ENCODE measurements at places on chromosomes 7 and 10.

- DNase-seq: no peak
Observed at GRCh38 chr10:109964318-109964717, 41.0 kb upstream of the XPNPEP1 start.

DNA sequence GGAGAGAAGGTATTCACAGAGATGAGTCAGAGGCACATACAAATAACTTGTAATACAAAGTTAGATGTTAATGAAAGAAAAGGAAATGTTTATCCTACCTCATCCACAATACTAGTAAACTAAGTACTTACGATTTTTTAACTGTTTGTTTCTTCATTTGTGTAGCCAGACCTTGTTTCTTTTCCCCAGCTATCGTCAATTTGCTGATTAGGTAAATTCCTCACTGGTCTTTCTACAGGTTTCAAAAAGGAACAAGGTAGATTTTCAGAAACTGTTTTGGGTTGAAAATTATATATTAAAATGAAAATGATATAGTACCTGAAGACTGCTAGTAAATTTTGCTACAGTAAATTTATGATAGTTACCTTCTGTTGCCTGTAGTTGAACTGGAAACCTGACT is 56.6 kb downstream of the PON1 start:
- DNase-seq: no peak

GRCh38 chr10:58003945-58004344 is 263.7 kb downstream of the IPMK start:
- no peak for DNase-seq

DNA sequence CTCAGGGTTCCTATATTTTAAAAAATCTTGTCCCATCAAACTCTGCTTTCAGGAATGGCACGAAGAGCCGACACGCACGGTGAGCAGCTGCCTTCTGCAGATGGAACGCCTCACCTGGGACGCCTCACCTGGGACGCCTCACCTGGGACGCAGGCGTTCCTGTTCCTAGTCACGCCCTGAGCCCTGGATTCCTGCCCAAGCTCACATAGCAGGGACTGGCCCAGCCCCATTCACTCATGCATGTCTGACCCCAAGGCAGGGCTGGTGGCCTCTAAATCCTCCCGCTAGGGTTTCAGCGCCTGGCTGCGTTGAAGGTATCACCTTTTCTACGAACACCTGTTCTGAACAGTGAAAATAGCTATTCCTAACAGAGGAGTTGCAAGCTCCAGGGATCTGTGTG is 49.8 kb downstream of the CARD11 start:
- DNase-seq: no peak

DNA sequence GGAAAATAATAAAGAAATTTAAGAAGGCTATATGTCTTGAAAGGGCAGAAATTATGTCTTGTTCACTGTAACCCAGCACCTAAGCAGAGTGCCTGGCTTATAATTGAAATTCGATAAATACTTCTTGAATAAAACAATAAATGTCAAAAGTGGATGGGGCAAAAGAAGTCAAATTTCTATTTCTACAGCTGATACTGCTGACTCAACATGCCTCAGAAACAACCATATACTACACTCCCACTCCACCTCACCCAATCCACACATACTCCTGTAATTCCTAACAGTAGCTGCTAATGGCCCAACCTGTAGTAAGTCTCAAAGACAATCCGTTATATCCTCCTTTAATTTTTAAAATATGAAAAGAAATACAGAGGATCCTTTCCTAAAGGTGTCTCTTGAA is 48.1 kb upstream of the LRRN3 start:
- DNase-seq: no peak

GRCh38 chr10:30857803-30858202 is 173.9 kb downstream of the ZNF438 start:
- no peak for DNase-seq

DNA sequence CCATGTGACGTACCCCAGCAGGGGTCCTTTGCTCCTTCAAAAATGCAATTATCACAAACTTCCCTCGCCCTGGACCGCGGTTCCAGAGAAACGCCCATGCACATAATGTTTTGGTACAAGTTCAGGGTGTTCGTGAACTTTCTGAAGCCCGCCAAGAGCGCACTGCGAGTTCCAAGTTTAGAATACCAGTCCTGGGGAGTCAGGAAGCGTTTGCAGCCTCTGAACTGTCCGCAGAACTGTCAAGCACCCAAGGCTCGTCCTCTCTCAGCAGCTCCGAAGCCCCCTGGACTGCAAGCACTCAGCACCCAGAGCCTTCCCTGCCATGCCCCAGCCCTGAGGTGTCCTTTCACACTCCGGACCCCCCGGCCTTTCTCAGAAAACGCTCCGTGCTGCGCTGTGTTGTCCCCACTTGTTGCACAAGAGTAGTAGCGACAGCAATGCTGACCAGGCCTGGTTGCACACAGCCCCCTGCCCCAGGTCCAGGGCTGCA is 30.3 kb downstream of the CALML3 start:
- DNase-seq: no peak

DNA sequence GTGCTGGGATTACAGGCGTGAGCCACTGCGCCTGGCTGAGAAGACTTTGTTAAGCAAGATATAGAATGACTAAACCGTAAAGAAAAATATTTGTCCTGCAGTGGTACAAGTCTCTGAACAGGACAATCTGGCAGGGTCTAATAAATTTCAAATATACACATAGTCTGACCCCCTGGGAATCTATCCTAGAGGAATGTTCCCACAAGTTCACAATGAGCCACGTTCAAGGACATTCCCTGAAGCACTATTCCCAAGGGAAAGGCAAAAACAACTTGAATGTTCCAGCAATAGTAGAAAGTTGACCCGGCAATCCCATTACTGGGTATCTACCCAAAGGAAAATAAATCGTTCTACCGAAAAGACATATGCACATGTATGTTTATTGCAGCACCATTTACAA is 82.0 kb downstream of the HIP1 start:
- DNase-seq: no peak

DNA sequence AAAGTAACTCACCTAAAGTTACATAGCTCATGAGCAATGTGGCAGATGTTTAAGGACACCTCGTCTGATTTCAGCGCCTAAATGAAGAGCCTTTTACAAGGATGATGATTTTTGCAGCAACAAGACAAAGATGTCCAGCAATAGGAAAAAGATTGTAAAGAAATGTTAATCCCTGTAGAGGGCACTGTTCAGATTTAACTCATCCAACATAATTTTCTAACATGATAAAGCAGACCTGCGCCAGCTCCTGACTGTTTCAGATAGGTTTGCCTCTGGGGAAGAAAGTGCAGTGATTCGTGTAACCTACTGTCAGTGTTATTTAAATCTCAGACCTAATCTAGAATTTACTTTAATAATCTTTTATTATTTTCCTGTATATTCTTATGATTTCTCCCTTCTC is 595.2 kb downstream of the AUTS2 start:
- no peak for DNase-seq

- no peak for DNase-seq
Observed at GRCh38 chr7:106260136-106260561, 24.6 kb downstream of the NAMPT start.

GRCh38 chr10:60664859-60665258 is 113.4 kb upstream of the CDK1 start:
- DNase-seq: no peak

DNA sequence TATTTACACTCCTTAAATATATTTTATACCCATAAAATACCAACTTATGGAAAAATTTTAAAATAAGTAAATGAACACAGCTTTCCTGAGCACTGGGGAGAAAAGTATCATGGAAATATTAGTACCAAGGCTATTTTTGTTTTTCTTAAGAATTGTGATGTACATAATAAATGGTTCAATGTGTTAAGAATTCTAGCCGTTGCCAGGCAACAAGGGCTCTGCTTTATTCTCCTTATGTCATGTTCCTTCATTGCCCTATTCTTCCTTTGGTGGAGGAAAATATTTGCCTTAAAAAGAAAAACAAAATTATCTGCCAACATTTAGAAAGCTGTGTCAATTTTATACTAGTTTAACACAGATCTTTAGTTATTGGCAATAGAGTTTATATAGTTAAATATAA is 2.6 kb upstream of the ZPBP start:
- no peak for DNase-seq

- DNase-seq: no peak
Observed at GRCh38 chr10:90912174-90912573, 8.7 kb downstream of the ANKRD1 start.

DNA sequence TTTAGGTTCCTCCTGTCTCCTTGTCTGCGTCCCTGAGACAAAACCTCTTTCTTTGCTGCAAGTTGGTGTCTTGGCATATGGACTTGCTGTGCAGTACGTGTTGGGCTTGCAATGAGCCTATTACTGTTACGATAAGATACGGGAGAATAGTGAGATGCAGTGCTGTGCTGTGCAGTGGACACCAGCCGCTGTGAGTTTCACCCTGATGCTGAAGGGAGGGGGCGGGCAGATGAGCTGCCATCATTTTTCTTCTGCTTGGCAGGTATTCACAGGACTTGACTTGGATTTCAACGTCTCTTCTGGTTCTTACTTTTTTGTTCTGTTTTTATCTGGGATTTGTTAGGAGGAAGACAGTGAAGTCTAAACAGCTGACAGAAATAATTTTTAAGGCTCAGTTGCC is 257.1 kb upstream of the PITRM1 start:
- no peak for DNase-seq

GRCh38 chr10:77744245-77744644 is 106.6 kb upstream of the KCNMA1 start:
- DNase-seq: no peak
